ENCODE measurements at places on chromosomes 6 and 20.

GRCh38 chr6:107691062-107691751, 132.9 kb downstream of the SCML4 start:
- no peak for DNase-seq

GRCh38 chr20:6140947-6141346, 18.1 kb upstream of the FERMT1 start:
- DNase-seq: no peak

DNA sequence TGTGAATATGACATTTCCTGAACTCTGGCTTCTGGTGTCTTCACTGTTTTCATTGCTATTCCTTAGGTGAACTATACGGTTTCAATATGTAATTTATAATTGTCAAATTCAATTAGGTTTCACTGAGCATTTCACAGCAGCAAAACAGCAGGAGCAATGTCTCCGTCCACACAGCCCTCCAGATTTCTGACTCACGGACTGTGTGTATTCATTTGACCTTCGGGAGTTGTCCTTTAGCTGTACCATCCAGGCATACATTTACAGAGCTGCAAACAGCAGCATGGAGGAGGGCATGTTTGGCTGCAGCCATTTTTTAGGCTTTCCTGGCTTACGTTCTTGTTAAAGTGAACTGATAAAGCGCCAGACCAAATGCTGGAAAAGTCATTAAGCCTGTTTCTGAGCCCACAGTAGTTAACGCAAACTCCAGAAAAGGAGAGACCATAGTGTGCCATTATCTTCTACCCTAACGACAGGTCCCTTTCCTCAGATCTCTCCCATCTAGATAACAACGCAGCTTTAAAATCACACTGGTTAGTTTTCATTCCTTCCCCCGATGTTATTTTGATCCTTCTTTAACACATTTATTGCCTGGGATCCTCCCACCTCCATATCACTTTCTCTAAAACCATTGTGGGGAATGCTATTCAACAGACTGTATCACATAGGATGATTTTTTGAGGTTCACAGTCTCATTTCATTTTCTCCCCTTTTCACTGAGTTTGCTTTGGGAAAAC, 18.3 kb downstream of the FOXC1 start:
- DNase-seq: no peak

DNA sequence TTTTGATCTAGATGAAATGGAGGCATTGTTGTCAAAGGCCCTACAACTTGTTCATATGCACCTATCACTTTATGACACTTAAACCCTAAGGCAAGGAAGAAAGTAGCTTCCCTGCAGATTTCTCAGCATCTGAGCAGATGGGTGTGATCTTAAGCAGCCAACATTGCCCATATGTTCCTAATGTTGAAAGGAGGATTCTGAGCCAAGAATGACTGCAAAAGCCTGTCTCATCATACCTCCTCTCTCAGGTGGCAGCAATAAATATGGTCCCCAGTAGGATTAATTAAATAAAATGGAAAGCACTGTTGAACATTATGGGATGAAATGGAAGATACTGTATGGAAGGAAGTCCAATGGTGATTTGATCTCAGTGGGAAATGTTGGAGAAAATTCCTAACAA, 538.1 kb upstream of the MAN1A1 start:
- DNase-seq: no peak

GRCh38 chr20:34744847-34745246, 40.7 kb downstream of the TP53INP2 start:
- DNase-seq: no peak
